ENCODE measurements at places on chromosomes 3 and 15. TPM values are rescaled to one million over a fixed set of nuclear protein-coding genes. Genes with fewer than 3 reads are reported as not detected.
A peak's percentile ranks its signal among the peaks of the same experiment; 100 is the strongest.

The FGF12 gene
- total RNA-seq = 10.2 TPM

DNA sequence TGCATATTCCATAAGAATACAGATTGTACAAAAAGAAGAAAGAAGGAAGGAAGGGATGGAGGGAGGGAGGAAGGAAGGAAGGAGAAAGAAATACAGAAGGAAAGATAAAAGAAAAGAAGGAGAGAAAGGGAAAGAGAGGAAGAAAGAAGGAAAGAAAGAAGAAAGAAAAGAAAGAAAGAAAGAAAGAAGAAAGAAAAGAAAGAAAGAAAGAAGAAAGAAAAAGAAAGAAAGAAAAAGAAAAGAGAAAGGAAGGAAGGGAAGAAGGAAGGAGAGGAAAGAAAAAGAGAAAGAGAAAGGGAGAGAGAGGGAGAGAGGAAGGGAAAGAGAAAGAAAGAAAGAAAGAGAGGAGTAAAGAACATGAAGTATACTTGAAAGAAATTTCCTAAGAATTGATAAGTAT, 577.9 kb upstream of the ALCAM start:
- H3K4me3 ChIP-seq = no peak overlapping the region
- no peaks in the 10 kb centered on the region for H3K27me3 ChIP-seq
- no peak for DNase-seq
- no peaks in the 10 kb centered on the region for H3K36me3 ChIP-seq
- H3K4me1 ChIP-seq = no peaks in the 10 kb centered on the region

The RBMS3 gene
- 81.5 TPM for total RNA-seq

DNA sequence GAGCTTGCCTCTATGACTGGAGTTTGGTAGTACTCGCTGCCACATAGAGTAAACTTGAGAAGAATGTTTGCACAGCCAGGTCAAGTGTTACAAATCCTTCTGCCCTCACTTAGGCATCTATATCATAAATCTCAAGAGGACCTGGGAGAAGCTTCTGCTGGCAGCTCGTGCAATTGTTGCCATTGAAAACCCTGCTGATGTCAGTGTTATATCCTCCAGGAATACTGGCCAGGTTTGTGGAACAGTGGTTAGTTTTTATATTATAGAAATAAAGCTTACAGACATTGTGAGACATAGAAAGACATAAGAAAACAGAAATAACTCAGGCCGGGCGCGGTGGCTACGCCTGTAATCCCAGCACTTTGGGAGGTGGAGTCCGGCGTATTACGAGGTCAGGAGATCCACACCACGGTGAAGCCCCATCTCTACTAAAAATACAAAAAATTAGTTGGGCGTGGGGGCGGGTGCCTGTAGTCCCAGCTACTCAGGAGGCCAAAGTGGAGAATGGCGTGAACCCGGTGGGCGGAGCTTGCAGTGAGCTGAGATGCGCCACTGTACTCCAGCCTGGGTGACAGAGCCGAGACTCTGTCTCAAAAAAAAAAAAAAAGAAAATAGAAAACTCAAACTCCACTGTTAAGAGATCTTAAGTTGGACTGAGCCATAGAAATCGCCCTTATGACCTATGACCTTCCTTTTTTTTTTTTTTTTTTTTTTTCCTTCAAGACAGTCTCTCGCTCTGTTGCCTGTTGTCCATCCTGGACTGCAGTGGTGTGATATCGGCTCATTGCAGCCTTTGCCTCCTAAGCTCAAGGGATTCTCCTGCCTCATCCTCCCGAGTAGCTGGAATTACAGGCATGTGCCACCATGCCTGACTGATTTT, 2.2 kb downstream of the RPSA start:
- H3K4me3 ChIP-seq = no peak overlapping the region
- DNase-seq = no peak
- peaks cover 24% of the 10 kb centered on the region for H3K4me1 ChIP-seq
- H3K27me3 ChIP-seq = no peaks in the 10 kb centered on the region
- H3K36me3 ChIP-seq = peaks cover 43% of the 10 kb centered on the region
- H3K27ac ChIP-seq = no peak overlapping the region

- no peak for DNase-seq
- H3K4me1 ChIP-seq = peaks cover 48% of the 10 kb centered on the region
- peaks cover 13% of the 10 kb centered on the region for H3K36me3 ChIP-seq
- H3K27ac ChIP-seq = peak overlapping the region; percentile 92
- H3K27me3 ChIP-seq = no peaks in the 10 kb centered on the region
These were observed 489 bp downstream of the GMPPB start for GRCh38 chr3:49723296-49723627.

The KY gene
- 0.33 TPM for total RNA-seq

DNA sequence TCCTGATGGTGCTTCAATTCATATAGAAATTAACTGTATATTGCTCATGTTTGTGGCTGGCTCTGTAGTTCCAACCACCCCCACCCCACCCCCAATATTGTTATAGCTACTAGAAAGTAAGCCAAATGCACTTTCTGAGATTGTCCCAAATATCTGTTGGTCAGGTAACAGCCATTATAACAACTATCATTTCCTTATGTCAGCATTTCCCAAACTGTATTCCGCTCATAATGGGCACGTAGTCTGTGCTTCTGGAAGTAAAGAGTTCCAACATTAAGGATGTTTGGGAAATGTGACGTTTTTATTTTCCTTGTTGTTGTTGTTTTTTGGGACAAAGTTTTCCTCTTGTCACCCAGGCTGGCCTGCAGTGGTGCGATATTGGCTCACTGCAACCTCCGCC, 12.2 kb upstream of the TBL1XR1 start:
- no peak overlapping the region for H3K4me3 ChIP-seq
- no peaks in the 10 kb centered on the region for H3K36me3 ChIP-seq
- H3K4me1 ChIP-seq = no peaks in the 10 kb centered on the region
- no peak for DNase-seq

The HTR3E gene
- total RNA-seq = not detected

The DAZL gene
- total RNA-seq = not detected

The SAMD7 gene
- total RNA-seq = not detected

DNA sequence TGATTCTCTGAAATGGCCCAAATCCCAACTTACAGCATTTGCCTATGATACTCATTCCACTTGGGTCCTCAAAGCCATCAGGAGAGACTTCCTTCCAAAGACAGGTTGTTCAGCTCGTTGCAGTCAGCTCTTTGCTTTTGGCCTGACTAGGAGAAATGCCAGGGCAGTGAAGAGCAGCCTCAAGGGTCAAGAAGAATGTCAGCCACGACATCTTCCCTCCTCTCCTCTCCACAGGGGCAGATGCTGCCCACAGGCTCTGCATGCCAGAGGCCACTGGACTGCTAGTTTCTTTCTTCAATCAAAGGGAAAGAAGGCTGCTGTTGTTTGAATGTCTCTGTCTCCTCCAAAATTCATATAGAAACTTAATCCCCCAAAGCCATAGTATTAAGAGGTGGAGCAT, 201.7 kb upstream of the PFN2 start:
- no peak for DNase-seq
- H3K4me3 ChIP-seq = no peak overlapping the region
- H3K36me3 ChIP-seq = no peaks in the 10 kb centered on the region
- no peaks in the 10 kb centered on the region for H3K27me3 ChIP-seq

DNA sequence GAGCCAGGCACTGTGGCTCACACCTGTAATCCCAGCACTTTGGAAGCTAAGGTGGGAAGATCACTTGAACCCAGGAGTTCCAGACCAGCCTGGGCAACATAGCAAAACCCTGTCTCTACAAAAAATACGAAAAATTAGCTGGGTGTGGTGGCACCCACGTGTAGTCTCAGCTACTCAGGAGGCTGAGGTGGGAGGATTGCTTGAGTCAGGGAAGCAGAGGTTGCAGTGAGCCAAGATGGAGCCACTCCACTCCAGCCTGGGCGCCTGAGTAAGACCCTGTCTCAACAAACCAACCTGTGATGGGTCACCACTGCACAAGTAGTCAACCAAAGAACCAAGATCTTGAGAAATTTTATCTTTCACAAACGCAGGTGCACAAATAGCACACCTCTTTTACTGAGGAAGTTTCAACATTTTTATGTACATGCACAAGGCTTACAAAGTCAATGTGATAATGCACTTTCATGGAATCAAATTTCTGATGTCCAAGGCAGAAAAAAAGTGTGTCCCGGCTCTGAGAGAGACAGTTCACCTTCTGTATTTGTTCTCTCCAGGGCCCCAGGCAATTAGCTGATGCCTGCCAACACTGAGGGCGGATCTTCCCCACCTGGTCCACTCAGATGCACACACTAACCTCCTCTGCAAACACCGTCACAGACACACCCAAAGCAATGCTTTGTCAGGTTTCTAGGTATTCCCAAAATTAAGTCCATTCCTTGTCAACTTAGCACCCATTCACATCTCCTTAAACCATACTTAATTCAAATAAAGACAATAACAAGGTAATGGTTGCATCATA, 12.4 kb downstream of the ACAA1 start:
- H3K27me3 ChIP-seq = no peaks in the 10 kb centered on the region
- H3K36me3 ChIP-seq = peaks cover 97% of the 10 kb centered on the region
- no peak for DNase-seq
- H3K27ac ChIP-seq = no peak overlapping the region
- H3K4me3 ChIP-seq = no peak overlapping the region
- no peaks in the 10 kb centered on the region for H3K4me1 ChIP-seq

The CEP152 gene
- total RNA-seq = 10.1 TPM

DNA sequence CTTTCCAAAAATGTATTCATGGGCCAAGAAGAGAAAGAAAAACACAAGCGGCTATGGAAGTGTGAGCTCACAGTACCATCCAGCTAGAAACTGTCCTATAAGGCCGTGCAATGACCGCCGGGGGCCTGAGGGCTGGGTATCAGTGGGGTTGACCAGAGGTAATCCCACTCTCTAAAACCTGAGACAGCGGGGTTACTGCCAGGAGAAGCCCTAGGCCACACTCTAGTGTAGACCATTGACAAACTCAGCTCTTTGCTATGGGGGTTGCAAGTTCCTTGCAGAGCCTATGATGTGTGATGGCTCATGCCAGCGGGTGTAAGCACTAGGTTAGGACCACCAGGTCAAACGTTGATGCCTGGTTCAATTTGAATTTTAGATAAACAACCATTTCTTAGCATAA, 25.9 kb upstream of the SLCO2A1 start:
- no peak for DNase-seq
- no peak overlapping the region for H3K27ac ChIP-seq
- no peaks in the 10 kb centered on the region for H3K27me3 ChIP-seq
- H3K4me1 ChIP-seq = peaks cover 4% of the 10 kb centered on the region
- H3K4me3 ChIP-seq = no peak overlapping the region

The BRPF1 gene
- total RNA-seq = 23.3 TPM

The NR2E3 gene
- not detected for total RNA-seq

GRCh38 chr3:184981071-184981470, 169.1 kb downstream of the VPS8 start:
- no peak overlapping the region for H3K4me3 ChIP-seq
- H3K27ac ChIP-seq = no peak overlapping the region
- H3K4me1 ChIP-seq = no peaks in the 10 kb centered on the region
- no peaks in the 10 kb centered on the region for H3K27me3 ChIP-seq
- H3K36me3 ChIP-seq = peaks cover 23% of the 10 kb centered on the region
- no peak for DNase-seq

GRCh38 chr3:124763206-124763605, 33.0 kb downstream of the UMPS start:
- peaks cover 19% of the 10 kb centered on the region for H3K4me1 ChIP-seq
- no peak overlapping the region for H3K4me3 ChIP-seq
- no peaks in the 10 kb centered on the region for H3K27me3 ChIP-seq
- DNase-seq = no peak
- peaks cover 56% of the 10 kb centered on the region for H3K36me3 ChIP-seq

- no peaks in the 10 kb centered on the region for H3K27me3 ChIP-seq
- H3K27ac ChIP-seq = no peak overlapping the region
- no peaks in the 10 kb centered on the region for H3K4me1 ChIP-seq
- no peaks in the 10 kb centered on the region for H3K36me3 ChIP-seq
- DNase-seq = peak; percentile 68
These were observed 203.2 kb downstream of the FAM43A start for GRCh38 chr3:194888916-194889315.

DNA sequence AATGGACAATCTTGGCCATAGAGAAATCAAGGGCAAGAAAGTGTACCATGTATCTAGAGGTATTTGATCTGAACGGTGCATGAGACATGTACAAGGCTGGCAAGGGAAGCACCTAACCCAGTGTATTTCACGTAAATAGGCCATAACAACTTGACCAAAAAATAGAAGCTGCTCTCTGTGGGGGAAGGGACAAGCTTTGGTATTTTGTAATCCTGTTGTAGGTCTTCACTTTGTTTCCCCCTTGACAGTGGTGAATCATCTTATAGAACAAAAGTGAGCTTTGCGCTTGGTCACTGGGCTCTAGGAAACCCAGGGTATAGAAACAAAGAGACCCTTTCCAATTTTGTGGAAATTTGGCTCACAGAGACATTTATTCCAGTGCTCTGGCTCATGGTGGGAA, 21.0 kb downstream of the LARS2 start:
- H3K4me1 ChIP-seq = peaks cover 24% of the 10 kb centered on the region
- H3K27me3 ChIP-seq = no peaks in the 10 kb centered on the region
- H3K36me3 ChIP-seq = peaks cover 34% of the 10 kb centered on the region

DNA sequence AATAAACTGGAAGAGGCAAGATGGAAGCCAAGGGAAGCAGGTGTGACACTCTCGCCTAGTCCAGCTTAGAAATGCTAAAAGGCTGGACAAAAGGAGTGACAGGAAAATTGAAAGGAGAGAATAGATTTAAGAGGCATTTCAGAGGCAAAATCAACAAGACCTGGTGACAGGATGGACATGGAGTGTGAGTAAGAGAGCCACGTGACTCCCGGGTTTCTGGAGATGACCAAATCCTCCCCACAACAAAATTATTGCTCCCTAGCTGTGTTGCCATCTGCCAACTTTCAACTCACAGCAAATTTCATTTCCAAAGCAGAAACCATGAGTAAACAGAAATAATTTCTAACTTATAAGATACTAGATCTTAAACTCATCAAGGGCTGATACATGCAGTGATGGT, 52.6 kb downstream of the MTHFS start:
- no peaks in the 10 kb centered on the region for H3K27me3 ChIP-seq
- H3K4me3 ChIP-seq = no peak overlapping the region
- no peaks in the 10 kb centered on the region for H3K36me3 ChIP-seq
- H3K4me1 ChIP-seq = no peaks in the 10 kb centered on the region
- DNase-seq = no peak

The GPR149 gene
- not detected for total RNA-seq

DNA sequence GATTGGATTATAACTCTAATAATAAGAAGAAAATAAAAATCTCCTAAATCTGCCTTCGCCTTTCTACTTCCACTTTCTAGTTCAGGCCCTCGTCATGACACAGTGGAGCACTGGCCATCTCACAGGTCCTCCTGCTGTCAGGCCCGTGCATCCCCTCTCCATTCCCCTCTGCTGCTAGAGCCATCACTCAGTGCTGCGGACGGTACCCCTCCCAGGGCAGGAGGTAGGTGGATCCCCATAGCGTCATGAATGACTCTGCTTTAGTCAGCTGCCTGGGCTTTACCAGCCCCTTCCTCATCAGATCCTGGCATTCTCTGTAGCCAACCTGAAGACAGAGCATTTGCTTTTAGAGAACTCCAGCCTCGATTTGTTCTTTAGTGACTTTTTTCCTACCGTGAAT, 12.0 kb upstream of the PPP1R2 start:
- no peak for DNase-seq
- H3K27me3 ChIP-seq = peaks cover 7% of the 10 kb centered on the region
- H3K4me3 ChIP-seq = no peak overlapping the region
- no peaks in the 10 kb centered on the region for H3K36me3 ChIP-seq

The USP50 gene
- total RNA-seq = not detected

The PLSCR2 gene
- total RNA-seq = not detected

The PBRM1 gene
- 99.3 TPM for total RNA-seq

GRCh38 chr3:31499281-31499680, 33.4 kb upstream of the STT3B start:
- DNase-seq = no peak
- no peak overlapping the region for H3K4me3 ChIP-seq
- no peaks in the 10 kb centered on the region for H3K27me3 ChIP-seq
- no peak overlapping the region for H3K27ac ChIP-seq
- H3K4me1 ChIP-seq = no peaks in the 10 kb centered on the region

- no peak overlapping the region for H3K4me3 ChIP-seq
- no peaks in the 10 kb centered on the region for H3K4me1 ChIP-seq
- H3K27ac ChIP-seq = no peak overlapping the region
These were observed 641.1 kb upstream of the BCHE start for GRCh38 chr3:166478356-166478755.
